ENCODE measurements at places on chromosomes 2 and 18.

GRCh38 chr2:42161444-42161843 is 7.7 kb upstream of the EML4 start:
- no peak for DNase-seq

GRCh38 chr2:191366199-191366598 is 121.0 kb downstream of the MYO1B start:
- no peak for DNase-seq

GRCh38 chr2:30361751-30362394 is 85.2 kb upstream of the LCLAT1 start:
- DNase-seq = no peak

- DNase-seq = no peak
Measured at GRCh38 chr2:44779793-44780192, 161.7 kb upstream of the SIX3 start.

DNA sequence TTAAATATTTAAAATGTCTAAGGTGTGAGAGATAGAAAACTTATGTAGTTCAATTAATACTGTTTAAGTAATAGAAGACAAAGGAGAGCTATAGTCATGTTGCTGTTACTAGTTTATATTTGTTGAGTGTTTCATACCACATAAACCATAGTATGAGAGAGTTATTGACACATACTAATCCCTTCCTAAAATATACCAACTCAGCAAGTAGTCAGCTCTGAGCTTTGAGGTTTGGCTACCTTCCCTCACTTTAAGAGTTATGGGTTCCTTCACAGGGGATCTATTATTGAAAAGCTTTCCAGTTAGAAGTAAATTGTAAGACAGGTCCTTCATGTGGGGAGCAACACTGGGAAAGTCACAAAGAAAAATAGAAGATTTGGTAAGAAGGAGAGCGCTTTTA is 701.6 kb upstream of the ZEB2 start:
- DNase-seq = no peak

GRCh38 chr2:126788113-126788512 is 110.6 kb upstream of the TEX51 start:
- DNase-seq = no peak
